ENCODE measurements at places on chromosomes 5 and 9.

DNA sequence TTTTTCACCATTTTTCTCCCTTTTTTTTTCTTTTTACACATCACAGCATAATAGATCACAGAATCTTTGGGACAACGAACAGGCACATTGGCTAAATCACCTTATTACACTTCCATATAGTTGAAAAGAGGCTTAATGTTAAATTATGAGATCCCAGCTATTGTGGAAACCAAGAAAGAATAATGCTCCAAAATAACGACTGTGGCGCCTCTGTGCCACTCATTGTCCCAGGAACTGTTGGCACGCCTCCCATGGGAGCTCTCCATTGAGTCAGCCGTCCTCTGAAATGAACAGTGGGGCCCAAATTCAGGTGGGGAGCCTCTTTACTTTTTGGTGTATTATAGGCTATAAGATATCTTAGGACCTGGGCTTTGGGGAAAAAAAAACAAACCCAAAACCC is 82.2 kb upstream of the NFIB start:
- DNase-seq = no peak

DNA sequence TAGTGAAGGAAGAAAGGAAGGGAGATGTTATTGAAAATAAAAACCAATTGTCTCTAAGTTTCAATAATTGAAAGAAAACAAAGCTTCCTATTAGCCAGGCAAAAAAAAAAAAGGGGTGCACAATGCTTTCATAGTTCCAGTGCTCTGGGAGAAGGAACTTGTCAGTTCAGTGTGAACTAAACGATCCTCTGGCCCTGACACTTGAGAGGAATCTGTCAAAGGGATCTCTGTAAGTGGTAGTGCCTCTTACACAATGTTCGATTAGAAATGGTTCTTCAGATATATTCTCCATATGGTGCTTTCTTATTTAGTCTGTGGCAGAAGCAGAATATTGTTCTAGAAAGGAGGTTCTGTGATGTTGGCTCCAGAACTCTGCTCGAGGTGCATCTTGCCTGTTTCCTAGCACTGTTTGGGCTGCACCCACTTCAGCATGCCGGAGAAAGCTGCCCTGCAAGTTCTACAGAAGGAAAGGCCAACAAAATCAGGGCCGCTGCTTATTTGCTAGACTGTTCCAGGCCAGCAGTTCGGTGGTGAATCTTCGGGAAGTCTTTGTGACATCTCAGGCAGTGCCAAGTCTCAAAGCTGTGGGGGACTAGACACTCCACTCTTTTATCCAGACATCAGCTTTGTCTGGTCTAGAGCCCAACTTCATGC is 90.9 kb downstream of the PIK3R1 start:
- DNase-seq = no peak

GRCh38 chr5:180782748-180783147 is 19.9 kb downstream of the MGAT1 start:
- no peak for DNase-seq

GRCh38 chr9:99894826-99895225 is 11.6 kb upstream of the STX17 start:
- DNase-seq = no peak

- no peak for DNase-seq
Measured at GRCh38 chr5:172768573-172769341, 2.2 kb downstream of the DUSP1 start.

- no peak for DNase-seq
Measured at GRCh38 chr9:108885643-108886348, 23.7 kb downstream of the ACTL7A start.

GRCh38 chr5:160128632-160129031 is 9.4 kb upstream of the PWWP2A start:
- no peak for DNase-seq

GRCh38 chr5:141714542-141715310 is 32.7 kb upstream of the ARAP3 start:
- no peak for DNase-seq

GRCh38 chr5:154755361-154756008 is at the start of gene LARP1:
LARP1 (plus strand) TSS chr5:154755377; CDS start chr5:154755758, 381 bp downstream.
- no peak for DNase-seq

DNA sequence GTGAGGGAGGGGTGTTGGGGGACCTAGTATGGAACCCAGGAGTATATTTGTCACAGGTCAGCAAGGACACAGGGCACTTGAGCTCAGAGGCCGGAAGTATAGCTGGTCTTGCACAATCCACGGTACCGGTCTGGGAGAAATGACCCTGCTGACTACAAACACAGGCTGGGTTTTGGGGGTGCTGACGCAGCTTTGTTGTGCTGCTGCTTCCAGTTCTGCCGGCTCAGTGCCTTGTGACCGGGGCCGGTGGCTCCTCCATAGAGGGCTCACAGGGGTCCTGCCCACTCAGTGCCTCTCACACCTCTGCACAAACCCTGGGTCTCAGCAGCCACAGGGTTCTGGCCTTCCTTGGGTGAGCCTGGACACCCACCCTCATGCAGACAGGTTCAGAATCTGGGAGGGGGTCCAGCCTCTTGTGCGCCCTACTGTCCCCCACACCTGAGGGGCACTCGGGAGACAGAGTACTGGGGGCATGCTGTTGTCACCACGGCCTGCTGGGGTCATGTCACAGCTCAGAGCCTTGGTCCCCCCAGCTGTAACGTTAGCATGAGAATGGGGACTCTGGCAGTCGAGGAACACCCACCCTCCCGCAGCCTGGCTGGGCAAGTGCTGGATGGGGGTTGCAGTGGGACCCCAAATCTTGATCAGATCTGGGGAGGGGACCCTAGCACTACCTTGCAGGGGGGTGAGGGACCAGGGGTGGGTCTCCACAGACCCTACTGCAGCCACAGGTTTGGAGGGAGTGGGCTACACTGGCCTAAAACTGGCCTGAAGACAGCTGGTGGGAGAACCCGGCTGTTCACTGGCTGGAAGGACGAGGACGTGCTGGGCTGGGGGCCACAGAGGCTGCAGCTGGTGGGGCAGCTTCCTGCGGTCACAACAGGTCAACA is 17.7 kb downstream of the NINJ1 start:
- no peak for DNase-seq

GRCh38 chr5:10600626-10601245 is 36.9 kb downstream of the ANKRD33B start:
- DNase-seq = no peak

DNA sequence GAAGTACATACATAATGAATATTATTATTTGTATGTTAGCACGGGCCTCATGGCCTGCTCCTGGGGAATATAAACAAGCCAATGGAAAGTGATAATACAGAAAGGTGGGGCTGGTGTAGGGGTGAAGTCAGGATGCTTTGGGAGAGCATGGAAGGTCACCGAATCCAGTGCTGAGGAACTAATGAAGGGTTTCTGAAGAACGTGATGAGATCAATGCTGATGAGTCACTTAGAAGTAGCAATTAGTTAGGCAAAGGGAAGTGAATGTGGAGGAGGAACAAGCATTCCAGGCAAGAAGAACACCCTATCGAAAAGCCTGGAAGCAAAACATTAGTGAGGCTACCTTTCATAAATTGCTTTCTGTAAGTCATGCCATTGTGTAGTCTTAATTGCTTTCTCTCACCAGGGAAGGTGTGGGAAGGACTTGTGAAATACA is 2.1 kb downstream of the ANXA1 start:
- no peak for DNase-seq

GRCh38 chr9:27212621-27213020 is 84.3 kb downstream of the EQTN start:
- DNase-seq = no peak

GRCh38 chr5:59234236-59234635 is 651.4 kb downstream of the RAB3C start:
- DNase-seq = no peak

- DNase-seq = no peak
Measured at GRCh38 chr9:4793459-4794395, 983 bp downstream of the RCL1 start.

GRCh38 chr9:34994260-34994899 is 4.8 kb downstream of the DNAJB5 start:
- no peak for DNase-seq

- DNase-seq = no peak
Measured at GRCh38 chr9:110015759-110016158, 192.2 kb downstream of the C9orf152 start.

GRCh38 chr5:56676091-56676768 is 139.1 kb upstream of the MAP3K1 start:
- DNase-seq = no peak

GRCh38 chr5:123949807-123950340 is 437.9 kb downstream of the CSNK1G3 start:
- DNase-seq = no peak

DNA sequence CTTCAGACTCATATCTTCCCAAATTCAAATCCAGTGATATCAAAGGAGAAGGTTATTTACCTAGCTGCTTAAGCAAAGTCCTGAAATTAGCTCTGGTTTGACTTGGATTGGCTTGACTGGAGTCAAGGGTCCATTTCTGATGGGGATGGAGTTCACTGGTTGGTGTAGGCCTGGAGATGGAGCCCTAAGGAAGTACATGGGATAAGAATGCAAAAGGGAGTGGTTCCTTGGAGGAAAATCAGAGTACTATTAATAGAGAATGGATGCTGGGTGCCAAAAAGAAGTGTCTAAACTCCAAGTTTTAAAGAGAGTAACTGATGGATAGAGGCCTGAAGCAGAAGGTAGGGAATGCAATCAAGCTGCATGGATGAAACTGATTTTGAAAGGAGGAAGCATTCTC is 13.8 kb downstream of the TXNDC8 start:
- no peak for DNase-seq

- no peak for DNase-seq
Measured at GRCh38 chr9:137556069-137556838, 4.6 kb downstream of the MRPL41 start.

DNA sequence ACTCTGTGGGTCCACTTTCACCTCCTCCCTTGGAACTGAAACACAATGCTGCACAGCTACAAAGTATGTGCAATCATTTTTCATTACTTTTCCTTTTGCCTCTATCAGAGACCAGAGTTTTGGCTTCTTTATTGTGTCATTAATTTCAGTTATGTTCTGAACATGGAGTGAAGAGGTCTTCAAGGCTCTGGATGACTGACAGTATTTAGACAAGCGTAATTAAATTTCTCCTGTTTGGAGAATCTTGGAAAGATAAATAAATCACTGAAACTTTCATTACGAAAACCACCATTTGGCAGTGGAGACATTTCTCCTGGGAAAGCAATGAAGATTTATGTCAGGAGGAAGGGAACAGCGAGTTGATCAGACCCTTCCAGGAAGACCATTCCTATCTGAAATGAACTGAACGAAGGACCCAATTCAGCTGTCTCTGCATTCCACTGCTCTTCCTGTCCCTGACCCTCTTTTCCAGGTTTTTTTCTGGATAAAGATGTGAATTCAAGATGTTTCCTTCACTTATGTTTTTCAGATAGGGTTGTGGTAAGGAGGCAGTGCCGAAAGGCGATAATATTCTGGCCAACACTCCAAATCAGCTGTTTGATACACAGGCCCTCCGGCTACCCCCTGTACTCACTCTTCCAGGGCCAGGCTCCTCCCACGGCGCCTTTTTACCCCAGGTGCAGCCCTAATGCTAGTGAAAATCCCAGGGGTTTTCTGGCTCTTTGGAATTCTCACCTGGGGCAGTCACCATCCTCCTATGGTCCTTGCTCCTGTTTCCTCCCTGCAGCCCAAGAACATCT is 77.2 kb upstream of the OSMR start:
- DNase-seq = no peak

- DNase-seq = no peak
Measured at GRCh38 chr9:136231478-136232297, 13.9 kb downstream of the QSOX2 start.

- DNase-seq = no peak
Measured at GRCh38 chr5:14665101-14665822, 744 bp downstream of the OTULIN start.

GRCh38 chr9:94528886-94529285 is 26.0 kb upstream of the PCAT7 start:
- DNase-seq = no peak

- DNase-seq = no peak
Measured at GRCh38 chr9:35407846-35408245, 82.1 kb upstream of the RUSC2 start.

DNA sequence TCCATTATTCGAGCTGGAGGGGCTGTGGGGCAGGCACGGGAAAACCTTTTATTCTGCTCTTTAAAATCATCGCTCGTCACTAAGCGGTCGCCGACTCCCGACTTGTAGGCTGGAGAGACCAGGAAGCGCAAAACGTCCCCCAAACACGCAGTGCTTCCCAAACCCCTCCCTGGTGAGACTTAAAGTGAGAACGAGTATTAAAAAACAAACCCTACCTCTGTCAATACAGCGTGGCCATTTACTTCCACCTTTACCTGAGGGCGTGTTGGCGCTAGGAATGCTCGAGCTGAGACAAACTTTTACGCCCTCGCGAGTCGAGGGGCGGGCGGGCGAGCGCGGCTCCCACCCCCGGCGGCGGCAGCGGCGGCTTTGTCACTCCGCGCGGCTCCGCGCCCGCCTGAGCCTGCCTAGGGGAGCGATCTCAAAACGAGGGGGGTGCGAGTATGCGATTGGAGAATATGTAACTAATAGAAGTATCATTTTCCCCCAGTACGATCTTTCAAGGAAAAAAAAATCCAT is at the start of gene NR2F1-AS1:
Gene NR2F1-AS1 (minus strand): TSS at position 293 of the 519 bp plus-strand sequence.
- DNase-seq = no peak

DNA sequence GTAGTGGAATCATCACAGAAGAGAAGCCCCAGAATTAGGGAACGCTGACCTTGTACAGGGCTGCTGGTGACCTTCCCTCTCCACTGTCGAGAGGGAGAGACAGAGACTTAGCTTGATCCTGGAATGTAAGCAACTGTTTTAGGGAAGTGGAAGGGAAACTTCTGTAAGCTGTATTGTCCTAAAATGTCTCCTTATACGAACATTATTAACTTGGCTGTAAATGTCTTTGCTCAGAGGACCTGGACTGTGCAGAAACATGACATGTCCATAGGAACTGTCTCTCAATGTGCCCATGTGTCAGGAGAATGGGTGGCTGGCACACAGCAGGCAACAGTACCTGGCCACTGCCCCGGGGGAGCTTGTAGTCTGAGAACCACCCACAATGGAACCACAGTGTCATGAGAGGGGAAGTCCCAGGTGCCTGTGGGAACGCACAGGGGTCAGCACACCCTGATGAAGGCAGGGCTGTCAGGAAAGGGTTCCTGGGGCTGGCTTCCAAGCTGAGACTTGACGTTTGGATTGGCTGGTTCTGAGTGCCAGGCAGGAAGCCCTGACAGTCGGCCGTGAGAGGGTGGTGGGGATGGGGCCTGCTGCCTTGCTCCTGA is 34.0 kb downstream of the DAP start:
- no peak for DNase-seq

DNA sequence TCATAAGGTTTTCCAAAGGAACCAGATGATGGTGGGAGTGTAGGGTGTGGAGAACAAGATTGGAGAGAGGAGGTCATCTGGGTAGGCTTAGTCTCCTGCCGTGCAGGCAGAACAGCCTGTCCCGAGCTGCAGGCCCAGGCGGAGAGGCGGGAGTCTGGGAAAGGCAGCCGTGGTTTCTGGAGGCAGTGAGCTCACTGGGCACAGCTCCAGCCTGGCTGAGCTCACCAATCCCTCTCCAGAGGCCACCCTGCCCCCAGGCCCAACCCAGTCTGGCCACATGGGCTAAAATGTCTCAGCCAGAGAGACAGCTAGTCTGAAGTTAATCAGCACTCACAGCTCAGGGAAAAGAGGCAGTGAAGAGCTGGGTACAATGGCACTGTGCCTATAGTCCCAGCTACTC is 12.3 kb downstream of the P4HA2 start:
- DNase-seq = no peak
